Smooth muscle cell of the coronary artery (primary cell): ENCODE measurements at places on chromosomes 6 and 20. TPM values are rescaled to one million over a fixed set of nuclear protein-coding genes. Genes with fewer than 3 reads are reported as not detected.

Gene FRK
- 0.47 and 2.0 TPM in 2 replicates for total RNA-seq

Gene FILIP1
- 0.35 and 0.45 TPM in 2 replicates for total RNA-seq

Gene SLC26A8
- total RNA-seq, result under 0.01 TPM in 1 of 2 replicates, not detected in the other

Gene TOP1
- 4.3 and 14.2 TPM in 2 replicates for total RNA-seq

Gene PXDC1
- total RNA-seq, result 39.0 and 103 TPM in 2 replicates

Gene HLA-DQA2
- total RNA-seq, result not detected in 2 replicates

Gene LY86
- total RNA-seq, result not detected in 2 replicates

Gene DAAM2
- 12.1 and 19.3 TPM in 2 replicates for total RNA-seq

Gene SGK2
- 0.15 and 0.47 TPM in 2 replicates for total RNA-seq

Gene LY6G6D
- total RNA-seq, result not detected in 2 replicates

Gene FRMD1
- total RNA-seq, result not detected in 2 replicates

Gene EDEM2
- total RNA-seq, result 68.3 and 79.9 TPM in 2 replicates

Gene CARMIL1
- total RNA-seq, result 11.4 and 15.0 TPM in 2 replicates

Gene AIG1
- 19.2 and 24.9 TPM in 2 replicates for total RNA-seq

Gene MEP1A
- not detected in 2 replicates for total RNA-seq

Gene PI16
- under 0.01 and 18.0 TPM in 2 replicates for total RNA-seq

Gene TMEM14B
- 43.2 and 66.3 TPM in 2 replicates for total RNA-seq

Gene LINC00237
- total RNA-seq, result not detected in 2 replicates

Gene COL11A2
- total RNA-seq, result 0.08 and 0.12 TPM in 2 replicates

Gene CITED2
- 22.9 and 45.0 TPM in 2 replicates for total RNA-seq

Gene LMBRD1
- total RNA-seq, result 12.1 and 24.9 TPM in 2 replicates

Gene ARMH2
- not detected in 2 replicates for total RNA-seq

Gene MLN
- total RNA-seq, result not detected in 2 replicates

Gene RAB44
- total RNA-seq, result under 0.01 TPM in 1 of 2 replicates, not detected in the other

Gene SAPCD1
- 0.53 and 0.70 TPM in 2 replicates for total RNA-seq

Gene GPX5
- not detected in 2 replicates for total RNA-seq

Gene TPBG
- total RNA-seq, result 16.4 and 24.7 TPM in 2 replicates
